ENCODE measurements at places on chromosomes 16 and 17.

DNA sequence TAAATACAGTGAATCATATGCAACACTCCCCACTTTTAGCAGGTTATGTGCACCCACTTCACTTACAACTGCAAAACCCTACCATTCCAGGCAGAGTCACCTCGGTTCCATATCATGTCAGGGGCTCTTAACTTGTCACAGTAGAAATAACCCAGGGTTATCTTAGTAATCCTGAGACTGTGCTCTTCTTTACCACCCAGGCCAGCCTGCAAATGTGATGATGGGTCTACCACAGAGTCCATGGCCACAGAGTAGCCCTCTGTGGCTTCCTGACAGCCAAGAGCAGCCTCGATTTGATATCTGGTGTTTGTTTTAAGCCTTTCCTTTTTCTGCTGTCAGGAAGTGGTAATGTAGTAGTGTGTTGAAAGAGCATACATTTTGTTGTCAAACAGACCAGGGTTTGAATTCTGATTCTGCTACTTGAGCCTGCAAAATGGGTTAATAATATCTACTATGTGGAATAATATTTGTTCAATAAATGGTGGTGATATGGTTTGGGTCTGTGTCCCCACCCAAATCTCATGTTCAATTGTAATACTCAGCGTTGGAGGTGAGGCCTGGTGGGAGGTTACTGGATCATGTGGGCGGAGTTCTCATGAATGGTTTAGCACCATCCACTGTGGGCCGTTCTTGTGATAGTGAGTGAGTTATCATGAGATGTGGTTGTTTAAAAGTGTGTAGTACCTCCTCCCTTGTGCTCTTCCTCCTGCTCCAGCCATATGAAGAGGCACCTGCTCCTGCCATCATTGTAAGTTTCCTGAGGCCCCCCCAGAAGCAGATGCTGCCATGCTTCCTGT lies 416.5 kb downstream of the UTP18 start:
- DNase-seq = no peak

- DNase-seq = no peak
Measured at GRCh38 chr16:28191364-28191960, 20.3 kb downstream of the XPO6 start.

- no peak for DNase-seq
Measured at GRCh38 chr16:89178453-89179147, 7.1 kb downstream of the CDH15 start.

DNA sequence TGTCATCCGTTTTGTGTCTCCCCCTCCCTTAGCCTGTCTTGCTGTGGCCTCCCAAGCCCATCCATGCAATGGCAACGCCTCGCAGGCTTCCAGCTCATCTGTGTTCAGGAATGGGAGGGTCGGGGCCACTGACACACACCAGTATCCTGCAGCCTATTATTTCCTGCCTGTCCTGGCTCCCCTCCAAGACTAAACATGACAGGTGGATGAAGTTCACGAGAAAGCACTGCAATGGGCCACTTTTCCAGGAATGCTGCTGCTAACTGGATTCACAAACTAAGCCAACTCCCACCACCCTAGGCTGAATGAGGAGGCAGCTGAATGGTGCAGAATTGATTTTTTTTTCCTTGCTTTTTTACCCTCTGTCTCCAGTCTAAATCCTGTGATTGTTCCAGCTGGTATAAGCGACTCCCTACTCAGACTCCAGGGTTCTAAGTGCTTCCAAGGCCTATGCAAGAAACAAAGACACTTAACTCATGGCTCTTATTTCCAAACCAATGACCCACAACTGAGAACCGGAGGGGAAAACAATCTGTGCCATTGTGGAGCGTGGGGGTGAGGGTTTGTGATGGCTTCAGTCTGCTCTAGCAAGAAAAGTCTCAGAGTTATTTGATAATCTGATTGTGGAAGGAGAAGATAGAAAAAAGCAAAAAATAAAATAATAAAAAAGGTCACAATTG lies 23.3 kb downstream of the TMEM100 start:
- DNase-seq = no peak

- no peak for DNase-seq
Measured at GRCh38 chr17:44207743-44208142, 8.1 kb upstream of the ATXN7L3 start.

- no peak for DNase-seq
Measured at GRCh38 chr17:49365667-49366066, 3.6 kb upstream of the ZNF652 start.

DNA sequence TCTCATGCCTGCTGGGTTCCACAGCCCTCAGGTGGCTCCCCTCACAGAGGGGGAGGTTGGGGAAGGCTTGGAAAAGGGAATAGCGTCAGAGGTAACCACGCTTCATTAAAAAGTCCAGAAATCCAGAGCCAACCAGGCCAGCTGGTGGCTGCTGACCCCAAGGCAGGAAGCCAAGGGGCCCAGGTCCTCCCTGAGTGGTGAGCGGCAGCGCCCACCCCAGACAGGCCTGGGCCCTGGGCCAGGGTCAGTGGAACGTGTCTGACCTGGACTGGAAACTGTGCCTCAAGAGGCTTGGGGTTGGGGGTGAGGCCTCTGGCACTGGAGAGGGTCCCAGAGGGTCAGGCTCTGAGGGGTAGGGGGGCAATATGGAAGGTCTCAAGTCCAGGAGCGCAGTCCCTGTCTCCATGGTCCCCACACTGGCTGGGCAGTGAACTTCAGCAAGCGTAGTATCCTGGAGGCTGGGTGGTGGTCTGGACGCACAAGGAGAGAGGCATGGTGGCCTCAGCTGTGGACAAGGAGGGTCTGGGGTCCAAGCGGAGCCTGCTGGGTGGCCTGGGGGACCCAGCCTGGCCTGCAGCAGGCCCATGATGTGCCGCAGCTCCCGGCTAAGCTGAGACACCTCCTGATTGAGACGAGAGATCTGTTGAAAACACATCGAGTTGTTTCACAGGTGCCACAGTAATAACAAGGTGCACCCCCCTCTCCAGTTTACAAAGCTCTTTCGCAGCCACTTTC lies 5.2 kb upstream of the RAB5C start:
- no peak for DNase-seq

DNA sequence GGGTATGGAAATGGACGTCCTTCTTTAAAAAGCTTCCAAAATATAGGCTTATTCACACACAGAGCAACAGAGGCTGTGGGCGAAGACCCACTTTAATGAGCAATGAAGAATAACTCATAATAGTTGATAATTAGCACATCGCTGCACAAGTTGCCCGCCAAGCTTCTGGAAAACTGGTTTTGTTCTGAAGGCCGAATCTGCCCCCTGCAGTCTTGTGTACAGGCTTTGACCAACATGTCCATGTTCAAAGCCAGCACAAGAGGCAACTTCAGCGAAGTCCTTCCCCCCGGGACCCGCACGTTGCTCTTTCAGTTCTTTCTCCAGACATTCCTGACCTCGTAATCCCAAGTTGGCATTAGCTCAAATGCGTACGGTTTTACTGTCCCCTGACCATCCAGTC lies 73.3 kb downstream of the IRX5 start:
- DNase-seq = peak; percentile 38

DNA sequence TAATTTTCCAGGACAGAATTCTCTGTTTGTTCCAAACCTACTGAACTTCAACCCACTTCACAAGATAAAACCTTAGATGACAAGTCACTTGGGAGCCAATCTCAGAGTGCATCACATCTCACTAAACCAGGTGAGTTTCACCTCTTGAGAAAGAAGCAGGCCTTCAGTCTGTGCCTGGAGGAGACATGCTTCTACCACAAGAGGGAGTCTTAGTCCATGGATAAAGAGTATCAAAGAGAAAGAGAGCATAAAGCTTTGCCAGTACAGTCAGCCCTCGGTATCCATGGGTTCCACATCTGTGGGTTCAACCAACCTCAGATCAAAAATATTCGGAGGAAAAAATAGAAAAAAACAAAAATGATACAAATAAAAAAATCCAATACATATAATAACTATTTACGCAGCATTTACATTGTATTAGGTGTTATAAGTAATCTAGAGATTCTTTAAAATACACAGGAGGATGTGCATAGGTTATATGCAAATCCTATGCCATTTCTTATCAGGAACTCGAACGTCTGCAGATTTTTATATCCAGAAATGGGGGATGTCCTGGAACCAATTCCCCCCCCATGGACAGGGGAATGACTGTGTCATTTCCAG lies 37.7 kb downstream of the DUSP14 start:
- no peak for DNase-seq

DNA sequence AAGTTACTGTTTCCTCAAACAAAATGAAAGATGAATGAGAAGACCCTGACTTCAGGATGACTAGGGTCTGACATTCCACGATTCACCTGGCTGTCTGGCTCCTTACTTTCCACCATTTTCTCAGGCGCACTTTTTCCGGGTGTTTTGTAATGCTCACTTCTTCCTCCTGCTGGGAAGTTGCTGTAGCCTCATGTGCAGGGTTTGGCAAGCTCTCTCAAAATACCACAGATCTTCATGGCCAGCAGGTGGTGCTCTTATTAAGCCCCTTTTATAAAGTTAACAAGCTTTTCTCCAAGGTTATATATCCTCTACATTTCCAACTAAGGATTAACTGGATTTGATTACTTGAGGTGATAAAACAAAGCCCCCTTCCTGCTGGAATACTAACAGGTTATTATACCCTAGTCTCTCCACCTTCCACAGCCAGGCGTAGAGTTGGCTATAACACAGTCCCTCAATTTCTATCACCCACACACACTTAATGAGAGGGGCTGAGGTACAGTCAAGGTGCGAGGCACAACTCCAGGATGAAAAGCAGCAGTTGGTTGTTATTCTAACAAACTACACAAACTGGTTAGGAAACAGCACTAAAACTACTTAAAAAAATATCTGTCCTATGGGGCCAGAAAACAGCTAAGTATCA lies 45.4 kb downstream of the STH start:
- DNase-seq = peak; percentile 82

- no peak for DNase-seq
Measured at GRCh38 chr16:84677849-84678248, 22.0 kb upstream of the USP10 start.
